ENCODE measurements at places on chromosomes 11 and 22. TPM values are rescaled to one million over a fixed set of nuclear protein-coding genes. Genes with fewer than 3 reads are reported as not detected.
A peak's percentile ranks its signal among the peaks of the same experiment; 100 is the strongest.

DNA sequence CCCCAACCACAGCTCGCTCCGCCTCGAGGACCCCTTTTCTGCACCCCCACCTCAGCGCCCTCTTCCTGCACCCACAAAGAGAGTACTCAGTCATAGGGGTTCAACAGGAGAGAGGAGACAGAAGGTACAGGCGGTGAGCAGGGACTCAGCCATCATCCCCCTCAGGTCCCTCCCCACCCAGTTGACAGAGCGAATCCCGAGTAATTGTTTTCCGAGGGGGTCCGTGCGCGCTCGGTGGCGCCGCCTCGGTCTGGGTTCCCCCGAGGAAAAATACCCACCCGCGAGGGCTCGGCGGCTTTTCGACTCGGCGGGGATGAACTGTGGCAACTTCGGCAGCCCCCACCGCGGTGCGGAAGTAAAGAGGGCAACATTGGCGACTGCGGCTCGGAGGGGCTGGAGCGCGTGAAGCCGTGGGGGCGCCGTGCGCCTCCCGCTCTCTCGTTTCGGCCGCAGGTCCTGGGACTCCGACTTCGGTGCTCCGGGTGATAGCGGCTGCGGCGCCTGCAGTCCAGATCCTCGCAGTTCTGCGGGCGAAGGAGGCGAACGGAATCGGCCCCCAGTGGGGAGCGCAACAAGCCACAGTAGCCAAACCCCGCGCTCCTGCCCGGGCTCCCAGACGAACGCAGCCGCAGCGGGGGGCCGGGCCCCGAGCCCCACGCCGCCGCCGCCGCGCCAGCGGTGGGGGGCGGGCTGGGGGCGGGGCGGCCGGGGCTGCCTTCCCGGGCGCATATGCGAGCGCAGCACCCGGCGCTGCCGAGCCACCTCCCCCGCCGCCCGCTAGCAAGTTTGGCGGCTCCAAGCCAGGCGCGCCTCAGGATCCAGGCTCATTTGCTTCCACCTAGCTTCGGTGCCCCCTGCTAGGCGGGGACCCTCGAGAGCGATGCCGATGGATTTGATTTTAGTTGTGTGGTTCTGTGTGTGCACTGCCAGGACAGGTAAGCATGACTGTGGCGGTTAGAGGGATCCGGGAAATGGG lies at the start of gene NELL1:
TSS of gene NELL1 (plus strand) at position 743 of the 976 bp plus-strand sequence.
- DNase-seq, result peak; percentile 84

The MMP7 gene
- total RNA-seq, result not detected

DNA sequence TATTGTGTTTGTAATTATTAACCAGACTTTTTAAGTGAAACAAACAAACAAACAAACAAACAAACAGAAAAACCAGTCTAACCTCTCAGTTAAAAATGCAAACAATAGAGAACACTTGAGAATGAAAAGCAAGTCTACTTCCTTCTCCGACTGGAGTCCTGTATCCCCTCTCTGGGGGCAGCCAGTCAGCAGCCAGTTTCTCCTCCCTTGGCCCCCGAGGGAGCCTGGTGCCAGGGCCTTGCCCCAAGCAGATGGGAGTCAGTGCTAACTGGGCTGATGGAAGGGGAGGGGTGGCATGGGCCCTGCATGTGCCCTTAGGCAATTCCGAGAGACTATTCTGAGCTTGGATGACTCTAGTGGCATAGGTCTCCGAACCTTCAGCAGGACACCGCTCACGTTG lies 137.2 kb downstream of the GRIK4 start:
- DNase-seq, result no peak

GRCh38 chr11:2716376-2717095 lies 16.7 kb upstream of the KCNQ1OT1 start:
- DNase-seq, result no peak

DNA sequence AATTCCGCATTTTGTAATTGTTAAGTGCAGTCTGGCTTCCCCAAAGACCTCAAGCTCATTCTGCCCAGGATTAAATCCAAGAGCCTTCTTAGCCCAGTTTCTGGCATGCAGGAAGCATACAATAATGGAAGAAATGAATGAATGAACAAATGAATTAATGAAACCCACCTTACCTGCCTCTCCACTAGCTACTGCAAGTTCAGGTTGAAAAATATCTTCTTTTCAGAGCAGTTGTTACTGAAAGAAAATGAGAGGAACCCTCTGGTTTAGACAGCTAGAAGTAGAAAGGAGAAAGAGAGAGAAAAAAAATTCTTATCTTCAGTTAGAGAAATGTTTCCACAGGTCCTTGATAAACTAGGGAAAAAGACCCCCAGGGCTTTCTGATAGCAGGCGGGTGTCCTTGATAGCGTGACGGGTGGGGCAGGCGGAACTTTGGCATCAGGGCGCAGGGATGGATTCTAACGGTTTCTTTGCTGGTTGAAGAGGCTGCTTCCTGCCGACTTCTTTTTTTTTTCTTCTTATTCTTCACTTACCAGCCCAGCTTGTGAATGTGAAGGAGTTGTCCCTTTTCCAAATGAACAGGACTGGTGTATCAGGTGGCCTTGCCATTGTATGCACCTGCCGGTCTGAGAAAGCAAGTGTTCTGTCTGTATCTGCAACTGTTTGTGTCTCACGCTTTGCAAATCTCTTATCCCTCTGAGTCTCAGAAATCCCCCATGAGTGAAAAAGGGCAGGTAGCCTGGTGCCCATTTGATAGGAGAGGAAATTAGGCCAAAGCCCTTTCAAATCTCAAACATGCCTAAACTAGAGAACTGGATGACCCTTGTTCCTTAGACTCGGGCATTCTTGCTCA lies 10.0 kb downstream of the LMO2 start:
- DNase-seq, result no peak

DNA sequence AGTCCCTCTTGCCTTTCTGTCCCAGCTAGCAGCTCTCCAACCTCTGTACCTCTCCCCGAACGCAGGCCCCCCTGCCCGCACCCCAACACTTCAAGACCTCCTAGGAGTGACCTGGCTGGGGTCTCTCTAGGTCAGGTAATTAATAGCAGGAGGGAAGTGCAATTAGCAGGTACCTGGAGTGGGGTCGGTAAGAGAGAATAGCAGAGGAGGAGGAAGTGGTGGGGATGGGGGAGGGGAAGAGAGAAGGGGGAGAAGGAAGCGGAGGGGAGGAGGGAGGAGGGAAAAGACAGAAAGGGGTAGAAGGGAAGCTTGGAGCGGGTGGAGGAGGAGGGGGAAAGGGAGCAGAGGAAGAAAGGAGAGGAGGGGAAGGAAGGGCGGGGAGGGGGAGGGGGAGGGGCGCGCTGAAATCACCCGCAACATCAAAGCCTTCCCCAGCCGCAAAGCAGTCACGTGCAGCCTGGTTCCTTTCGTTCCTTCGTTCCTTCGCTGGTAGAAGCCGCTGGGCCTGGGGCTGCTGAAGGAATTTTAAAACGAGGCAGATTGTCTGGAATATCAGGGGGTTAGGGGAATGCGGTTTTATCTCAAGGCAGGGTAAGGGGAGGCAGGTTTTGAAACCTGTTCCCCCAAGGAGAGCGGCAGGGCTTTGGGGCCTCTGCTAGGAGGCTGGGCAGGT lies 29.3 kb upstream of the TCF20 start:
- peak; percentile 90 for DNase-seq

The USP2 gene
- total RNA-seq, result 2.8 TPM

The MMP27 gene
- total RNA-seq, result not detected

GRCh38 chr22:23893121-23893944 lies 850 bp upstream of the MIF start:
- DNase-seq, result no peak

- no peak for DNase-seq
Observed at GRCh38 chr11:128301756-128302155, 285.6 kb downstream of the ETS1 start.

DNA sequence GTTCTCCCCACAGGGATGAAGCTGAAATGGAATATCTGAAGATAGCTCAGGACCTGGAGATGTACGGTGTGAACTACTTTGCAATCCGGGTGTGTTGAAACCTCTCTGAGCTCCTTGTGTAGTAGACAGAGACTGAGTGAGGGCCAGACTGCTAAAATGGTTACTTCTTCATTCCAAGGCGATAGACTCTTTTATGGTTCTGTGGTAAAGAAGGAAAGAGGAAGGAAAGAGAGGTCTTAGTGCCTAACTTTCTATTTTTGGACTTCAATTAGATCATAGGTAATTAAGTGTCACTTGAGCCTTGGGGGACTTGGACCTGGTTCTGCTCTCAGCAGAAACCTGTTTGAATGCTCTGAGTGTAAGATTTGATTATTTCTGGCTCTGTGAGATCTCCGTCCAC lies 54.7 kb downstream of the NF2 start:
- DNase-seq, result no peak

The FGF19 gene
- total RNA-seq, result 36.7 TPM

DNA sequence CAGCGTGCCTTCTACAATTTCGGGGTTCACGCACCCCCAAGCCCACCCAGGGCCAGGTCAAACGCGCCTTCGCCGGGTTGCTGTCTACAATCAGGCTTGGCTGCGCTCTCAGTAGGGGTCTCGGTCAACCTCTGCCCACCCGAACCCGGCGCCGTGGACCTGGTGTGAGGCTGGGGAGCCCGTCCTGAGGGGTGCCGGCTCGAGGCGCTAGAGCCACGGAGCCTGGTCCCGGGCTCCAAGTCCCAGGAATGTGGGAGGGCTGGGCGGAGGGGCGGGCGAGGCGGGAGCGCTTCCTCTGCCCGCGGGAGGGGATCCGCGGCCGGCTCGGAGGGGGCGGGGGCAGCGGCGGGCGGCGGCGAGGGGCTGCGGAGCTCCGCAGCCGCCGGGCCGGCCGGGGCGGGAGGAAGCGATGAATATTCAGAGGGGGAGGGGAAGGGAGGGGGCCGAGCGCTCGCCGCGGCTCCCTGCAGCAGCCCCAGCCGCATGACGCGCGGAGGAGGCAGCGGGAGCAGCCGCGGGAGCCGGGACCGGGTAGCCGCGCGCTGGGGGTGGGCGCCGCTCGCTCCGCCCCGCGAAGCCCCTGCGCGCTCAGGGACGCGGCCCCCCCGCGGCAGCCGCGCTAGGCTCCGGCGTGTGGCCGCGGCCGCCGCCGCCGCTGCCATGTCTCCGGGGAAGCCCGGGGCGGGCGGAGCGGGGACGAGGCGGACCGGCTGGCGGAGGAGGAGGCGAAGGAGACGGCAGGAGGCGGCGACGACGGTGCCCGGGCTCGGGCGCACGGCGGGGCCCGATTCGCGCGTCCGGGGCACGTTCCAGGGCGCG lies at the start of gene PTPRJ:
TSS of gene PTPRJ (plus strand) at position 472 of the 819 bp plus-strand sequence. CDS start 354 bp downstream, outside the sequence.
- peak; percentile 96 for DNase-seq

The SMIM35 gene
- total RNA-seq, result not detected

DNA sequence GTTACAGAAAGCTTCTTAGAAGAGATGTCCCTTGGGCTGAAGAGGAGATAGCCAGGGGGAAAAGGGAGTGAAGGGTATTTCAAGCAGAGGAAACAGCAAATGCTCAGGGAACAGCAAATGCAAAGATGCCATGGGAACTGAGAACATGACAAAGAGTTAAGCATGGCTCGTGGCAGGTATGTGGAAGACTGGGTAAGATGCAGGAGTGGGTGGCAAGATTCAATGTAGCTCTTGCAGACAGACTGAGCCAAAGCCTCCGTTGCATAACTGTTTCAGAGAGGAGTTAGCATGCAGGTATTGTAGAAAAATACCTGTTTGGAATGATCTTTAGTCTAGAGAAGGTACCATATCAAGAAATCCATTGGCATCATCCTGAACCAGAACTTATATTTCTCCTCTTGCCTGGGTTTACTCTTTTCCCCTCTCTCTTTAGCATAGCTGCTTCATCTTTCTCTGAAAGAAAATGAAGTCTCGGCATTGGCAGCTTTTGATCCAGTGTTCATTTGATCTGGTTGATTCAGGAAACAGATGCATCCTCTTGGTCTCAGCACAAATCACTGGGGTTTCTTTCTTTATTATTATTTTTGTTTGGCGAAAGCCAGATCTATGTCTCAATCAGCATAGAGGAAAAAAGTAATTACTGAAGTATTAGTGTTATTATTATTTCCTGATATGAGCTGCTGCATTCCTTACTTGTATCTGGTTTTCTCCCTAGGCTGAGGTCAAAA lies 41.7 kb upstream of the NUP160 start:
- DNase-seq, result no peak

GRCh38 chr22:20405291-20405930 lies 11.5 kb downstream of the ZNF74 start:
- DNase-seq, result peak; percentile 46

The INPPL1 gene
- 98.6 TPM for total RNA-seq

The SRPRA gene
- 65.9 TPM for total RNA-seq

DNA sequence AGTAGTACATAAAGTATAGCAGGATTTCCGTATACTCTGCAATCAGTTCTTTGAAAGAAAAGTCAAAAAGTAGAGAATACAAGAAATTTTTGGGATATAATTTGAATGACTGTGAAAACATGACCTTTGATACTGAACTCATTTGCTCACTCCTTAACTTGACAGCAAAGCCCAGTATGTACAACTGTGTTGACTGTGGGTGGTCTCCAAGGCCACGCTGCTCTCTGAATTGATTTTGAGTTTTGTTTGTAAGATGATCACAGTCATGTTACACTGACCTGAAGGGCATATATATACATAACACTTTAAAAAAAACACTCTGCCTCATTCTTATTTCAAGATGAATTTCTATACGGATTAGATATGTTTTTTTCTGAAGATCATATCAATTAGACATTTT lies 9.5 kb upstream of the AMOTL1 start:
- DNase-seq, result no peak

GRCh38 chr22:48574776-48575617 lies 1252.7 kb downstream of the BRD1 start:
- peak; percentile 100 for DNase-seq

DNA sequence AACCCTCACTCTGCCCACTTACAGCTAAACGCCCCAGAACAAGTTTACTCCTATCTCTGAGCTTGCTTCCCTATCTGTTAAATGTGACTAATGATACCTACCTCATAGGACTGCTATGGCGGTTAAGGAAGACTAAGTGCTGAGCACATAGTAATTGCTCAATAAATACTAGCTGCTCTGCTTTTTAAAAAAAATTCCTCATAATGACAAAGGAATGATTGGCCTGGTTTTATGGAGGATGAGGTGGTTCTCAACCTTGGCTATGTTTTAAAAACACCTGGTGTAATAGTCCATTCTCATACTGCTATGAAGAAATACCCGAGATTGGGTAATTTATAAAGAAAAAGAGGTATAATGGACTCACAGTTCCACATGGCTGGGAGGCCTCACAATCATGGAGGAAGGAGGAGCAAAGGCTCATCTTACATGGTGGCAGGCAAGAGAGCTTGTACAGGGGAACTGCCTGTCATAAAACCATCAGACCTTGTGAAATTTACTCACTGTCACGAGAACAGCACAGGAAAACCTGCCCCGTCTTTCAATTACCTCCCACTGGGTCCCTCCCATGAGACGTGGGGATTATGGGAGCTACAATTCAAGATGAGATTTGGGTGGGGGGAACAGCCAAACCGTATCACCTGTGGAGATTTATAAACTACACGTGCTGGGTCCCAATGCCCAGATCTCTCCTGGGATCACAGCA lies 127.2 kb upstream of the SYT13 start:
- DNase-seq, result no peak

The DAGLA gene
- 4.8 TPM for total RNA-seq

The CCDC87 gene
- 0.67 TPM for total RNA-seq

The MYBPC3 gene
- total RNA-seq, result not detected

GRCh38 chr22:48952256-48953102 lies 875.2 kb downstream of the BRD1 start:
- DNase-seq, result peak; percentile 27
